ENCODE measurements at places on chromosomes 1 and 21.

GRCh38 chr1:86259390-86259789, 102.8 kb upstream of the COL24A1 start:
- no peak for DNase-seq

- DNase-seq, result peak; percentile 49
Measured at GRCh38 chr21:29091033-29091432, 17.6 kb upstream of the CCT8 start.

- no peak for DNase-seq
Measured at GRCh38 chr1:35173909-35174540, 18.9 kb downstream of the SFPQ start.

DNA sequence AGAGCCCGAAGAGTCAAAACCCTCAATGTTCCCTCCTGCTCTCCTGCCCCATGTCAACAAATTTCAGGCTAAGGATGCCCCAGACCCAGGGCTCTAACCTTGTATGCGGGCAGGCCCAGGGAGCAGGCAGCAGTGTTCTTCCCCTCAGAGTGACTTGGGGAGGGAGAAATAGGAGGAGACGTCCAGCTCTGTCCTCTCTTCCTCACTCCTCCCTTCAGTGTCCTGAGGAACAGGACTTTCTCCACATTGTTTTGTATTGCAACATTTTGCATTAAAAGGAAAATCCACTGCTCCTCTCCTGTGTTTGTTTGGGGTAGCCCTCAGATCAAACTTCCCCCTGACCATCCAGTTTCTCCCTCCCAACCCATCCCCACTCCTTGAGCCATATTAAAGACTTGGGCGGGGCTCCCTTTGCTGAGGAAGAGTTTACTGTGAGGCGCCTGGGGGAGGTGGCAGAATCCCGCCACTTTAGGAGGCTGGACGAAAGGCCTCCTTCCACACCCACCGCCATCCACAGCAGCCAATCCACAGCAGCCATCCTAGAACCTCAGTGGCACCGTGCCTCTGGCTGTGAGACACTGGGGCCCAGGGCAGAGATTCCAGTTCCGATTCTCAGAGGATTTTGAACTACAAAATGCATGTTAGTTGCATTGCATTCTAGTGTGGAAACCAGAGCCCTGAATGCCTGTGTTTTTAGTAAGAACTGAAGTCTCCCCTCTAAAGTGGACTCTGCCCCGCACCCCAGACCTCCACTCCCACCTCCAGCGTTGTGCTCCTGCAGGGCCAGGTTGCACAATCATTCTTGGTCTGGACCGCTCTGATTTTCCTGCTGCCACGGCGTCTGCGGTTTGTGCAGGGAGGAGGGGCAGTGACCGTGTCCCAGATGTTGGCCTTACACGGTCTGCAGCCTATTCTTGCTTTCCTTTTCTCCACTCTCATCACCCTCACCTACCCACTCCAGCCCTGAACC, 3.0 kb downstream of the OLFML3 start:
- DNase-seq, result peak; percentile 45

- no peak for DNase-seq
Measured at GRCh38 chr1:43850591-43851233, 82.9 kb upstream of the ARTN start.

DNA sequence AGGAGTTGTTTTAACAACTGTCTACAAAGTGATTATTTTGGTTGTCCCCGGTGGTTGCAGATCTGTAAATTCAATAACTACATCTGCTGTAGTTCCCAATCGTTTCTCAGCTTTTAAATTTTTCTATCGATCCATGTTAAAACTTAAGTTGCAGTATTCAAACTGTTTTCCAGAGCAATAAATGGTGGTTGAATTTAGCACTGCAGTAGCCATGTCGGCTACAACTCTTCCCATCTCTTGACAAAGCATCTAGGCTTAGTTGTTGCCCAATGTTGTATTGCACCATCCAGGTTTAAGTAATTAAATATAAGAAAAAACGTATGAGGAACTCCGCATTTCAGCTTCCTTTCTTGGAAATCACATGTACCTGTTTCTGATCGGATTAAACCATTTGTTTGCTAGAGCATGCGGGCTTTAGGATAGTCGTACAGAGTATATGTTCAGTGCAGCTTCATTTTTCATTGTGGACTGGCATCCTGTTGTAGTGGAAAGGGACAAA, 996 bp downstream of the CNIH4 start:
- no peak for DNase-seq

DNA sequence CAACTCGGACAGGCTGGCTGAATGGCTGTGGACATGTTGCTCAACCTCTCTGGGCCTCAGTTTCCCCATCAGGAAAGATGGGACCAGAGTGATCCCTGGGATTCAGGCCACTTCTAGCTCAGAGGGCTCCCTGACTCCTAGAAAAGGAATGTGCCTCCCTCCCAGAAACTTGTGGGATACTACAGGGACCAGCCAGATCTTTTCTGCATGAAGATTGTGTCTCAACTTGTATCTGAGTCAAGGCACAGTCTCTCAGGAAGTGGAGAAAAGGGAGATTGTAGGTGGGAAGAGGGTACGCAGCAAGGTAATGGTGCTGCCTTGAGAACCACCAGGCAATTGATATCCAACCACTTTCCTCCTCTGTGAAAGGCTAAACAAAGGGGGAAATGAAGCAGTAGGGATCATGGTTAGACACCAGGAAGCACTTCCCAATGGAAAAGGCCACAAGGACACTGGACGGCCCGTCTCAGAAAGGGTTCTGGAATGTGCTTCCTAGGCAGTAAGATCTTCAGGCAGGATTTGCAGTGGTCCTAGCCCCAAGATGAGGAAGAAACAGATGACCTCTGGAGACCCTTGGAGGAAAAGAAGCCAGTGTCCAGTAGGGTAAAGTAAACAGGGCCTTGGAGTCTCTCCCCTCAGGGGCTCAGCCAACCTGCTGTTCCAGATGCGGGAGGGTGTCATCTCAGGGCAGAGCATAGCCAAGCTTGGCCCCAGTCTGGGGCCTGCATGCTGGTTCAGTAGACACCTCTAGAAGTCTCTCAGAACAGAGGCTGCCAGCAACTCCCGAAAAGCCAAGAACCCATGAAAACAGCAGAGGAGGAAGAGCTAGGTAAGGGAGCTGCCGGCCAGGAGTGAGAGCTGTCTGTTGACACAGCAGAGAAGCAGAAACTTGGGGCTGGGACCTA, 16.8 kb downstream of the IFFO2 start:
- no peak for DNase-seq

DNA sequence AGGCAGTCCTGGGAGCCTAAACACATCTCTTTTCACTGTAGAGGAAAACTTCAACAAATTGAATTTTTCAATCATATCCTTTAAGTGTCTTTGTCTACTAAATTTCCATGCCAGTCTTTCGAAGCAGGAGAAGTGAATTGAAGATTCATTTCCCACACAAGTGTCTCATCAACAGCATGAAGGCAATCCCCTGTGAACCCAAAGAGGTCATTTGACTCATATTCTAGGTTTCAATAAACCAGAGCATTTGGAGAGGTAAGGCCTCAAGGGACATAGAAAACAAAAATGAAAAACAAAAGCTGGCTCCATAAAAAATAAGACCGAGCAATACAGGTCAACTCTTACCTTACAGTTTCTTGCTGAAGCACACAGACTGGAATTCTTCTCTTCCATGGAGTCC, 94.1 kb upstream of the ATP1B1 start:
- no peak for DNase-seq

GRCh38 chr1:233238884-233239431, 56.6 kb downstream of the PCNX2 start:
- DNase-seq, result no peak

DNA sequence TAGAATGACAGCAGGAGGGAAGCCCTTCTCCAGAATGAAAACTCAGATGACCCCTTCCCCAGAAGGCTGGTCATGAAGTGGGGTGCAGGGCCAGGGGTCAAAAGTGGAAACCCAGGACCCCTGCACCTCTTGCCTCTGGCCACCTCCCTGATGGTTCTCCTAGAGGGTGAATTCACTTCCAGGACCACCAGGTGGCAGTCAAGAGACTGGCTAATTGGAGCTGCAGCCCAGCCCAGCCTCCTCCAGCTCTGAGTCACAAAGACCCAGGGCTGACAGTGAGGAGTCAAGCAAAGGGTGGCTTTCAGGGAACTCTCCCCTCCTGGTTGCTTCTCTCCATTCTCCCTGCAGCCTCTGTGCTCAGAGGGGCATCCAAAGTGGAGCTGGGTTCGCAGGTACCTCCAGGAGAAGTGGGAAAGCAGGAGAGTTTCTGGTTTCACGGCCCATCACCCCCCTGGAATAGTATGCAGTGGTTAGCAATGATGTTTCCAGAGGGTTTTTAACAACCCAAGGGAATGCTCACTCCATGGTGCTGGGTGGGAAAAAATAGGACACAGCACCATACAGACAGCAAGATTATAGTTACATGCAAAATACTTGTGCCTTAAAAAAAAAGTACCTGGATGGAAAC, 6.1 kb upstream of the EPHB2 start:
- peak; percentile 68 for DNase-seq

- DNase-seq, result no peak
Measured at GRCh38 chr1:12173631-12174121, 6.9 kb downstream of the TNFRSF1B start.

GRCh38 chr1:166915941-166916340, 39.9 kb upstream of the TADA1 start:
- DNase-seq, result peak; percentile 81

GRCh38 chr1:13702425-13703127, 2.6 kb downstream of the PRDM2 start:
- no peak for DNase-seq

DNA sequence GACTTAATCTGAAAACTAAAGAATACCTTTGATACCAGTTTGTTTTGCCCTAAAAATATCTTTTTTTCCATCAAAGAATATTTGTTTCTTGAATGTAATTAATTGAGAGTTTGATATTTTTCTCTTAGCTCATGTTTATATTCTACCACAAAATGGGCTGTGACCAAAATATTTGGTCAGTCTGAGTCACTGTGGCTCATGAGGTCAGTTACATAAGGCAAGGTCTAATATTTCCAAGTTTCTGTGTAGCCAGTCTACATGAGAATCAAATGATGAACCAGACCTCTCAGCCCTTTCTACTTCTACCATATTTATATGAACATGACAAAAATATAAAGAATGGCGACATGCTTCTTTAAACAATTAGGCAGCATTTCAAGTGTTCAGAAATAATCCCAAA, 83.0 kb upstream of the IVNS1ABP start:
- peak; percentile 33 for DNase-seq

DNA sequence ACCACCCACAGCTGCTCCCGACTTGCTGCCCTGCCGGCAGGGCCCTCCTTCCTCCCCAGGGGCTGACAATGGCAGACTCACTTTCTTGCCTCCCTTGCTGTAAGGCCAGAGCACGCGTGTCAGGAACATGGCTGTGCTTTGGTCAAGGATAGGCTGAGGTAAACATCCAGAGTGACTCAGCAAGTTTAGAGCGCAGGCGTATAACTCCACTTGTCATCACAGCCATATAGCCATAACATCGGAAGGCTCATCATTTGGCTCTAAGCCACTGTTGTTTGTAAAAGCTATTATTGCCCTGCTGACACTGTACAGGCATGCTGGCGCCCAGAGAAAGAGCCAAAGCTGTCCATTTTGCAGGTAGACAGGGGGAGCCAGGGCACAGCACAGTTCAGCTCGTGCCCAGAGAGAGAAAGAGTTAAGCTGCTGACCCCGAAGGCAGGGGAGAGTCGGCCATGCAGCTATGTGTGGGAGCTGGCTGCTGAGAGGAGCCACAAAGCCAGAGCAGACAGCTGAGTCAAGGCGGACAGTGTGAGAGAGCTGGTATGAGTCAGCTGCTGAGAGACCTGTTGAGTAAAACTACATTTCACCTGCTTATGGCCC, 60.6 kb downstream of the GNG4 start:
- DNase-seq, result peak; percentile 87

- DNase-seq, result peak; percentile 49
Measured at GRCh38 chr1:93907718-93908117, 1.5 kb downstream of the GCLM start.

DNA sequence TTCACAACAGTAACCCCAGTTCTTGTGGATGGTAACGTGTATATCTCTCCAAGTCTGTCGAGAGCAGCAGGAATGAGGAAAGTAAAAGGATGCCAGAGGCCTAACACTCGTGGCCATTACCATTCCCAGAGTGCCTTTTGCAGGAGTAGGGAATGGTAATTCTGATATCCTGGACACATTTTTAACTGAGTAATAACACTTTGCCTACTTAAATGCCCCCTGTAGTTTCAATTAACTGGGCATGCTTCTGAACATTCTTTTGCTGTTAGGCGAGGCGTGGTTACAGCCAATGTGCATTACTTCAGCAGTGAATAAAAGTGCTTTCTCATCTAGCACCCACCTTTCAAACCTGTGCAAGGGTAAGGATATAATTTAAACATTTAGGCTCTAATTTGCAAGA, 258.5 kb upstream of the ADGRL2 start:
- DNase-seq, result no peak

- no peak for DNase-seq
Measured at GRCh38 chr1:66876664-66877063, 48.0 kb downstream of the DNAI4 start.

DNA sequence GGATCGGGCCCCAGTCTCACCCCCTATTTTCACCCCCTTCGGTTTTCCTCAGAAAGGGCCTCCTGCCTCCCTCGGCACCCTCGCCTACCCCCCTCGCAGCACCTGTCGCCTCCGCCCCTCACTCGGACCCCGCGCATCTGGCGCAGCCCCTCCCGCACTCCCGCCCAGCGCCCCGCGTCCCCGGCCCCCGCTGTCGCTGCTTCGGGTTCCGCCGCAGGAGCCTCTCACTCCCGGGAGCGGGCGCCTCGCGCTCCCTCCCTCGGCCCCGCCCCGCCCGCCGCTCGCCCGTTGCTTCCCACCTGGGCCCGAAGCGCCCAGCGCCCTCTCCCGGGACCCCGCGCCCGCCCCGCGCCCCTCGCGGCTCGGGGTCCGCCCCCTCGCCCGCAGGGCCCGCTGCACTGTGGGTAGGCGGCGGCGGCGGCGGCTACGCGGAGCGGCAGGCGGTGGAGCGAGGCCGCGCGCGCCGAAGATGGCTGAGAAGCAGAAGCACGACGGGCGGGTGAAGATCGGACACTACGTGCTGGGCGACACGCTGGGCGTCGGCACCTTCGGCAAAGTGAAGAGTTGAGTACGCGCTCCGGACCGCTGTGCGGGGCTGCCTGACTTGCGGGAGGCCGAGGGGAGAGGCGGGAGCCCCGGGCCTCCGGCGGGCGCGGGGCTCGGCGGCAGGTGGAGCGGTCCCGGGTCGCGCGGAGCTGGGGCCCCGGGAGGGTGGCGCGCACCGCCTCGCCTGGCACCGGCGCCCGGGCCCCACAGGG, at the start of gene PRKAA2:
PRKAA2 (plus strand) TSS at position 396 of the 758 bp plus-strand sequence; CDS start at position 470, 74 bp downstream.
- DNase-seq, result no peak

GRCh38 chr21:25507522-25507921, 99.8 kb downstream of the MRPL39 start:
- DNase-seq, result no peak

DNA sequence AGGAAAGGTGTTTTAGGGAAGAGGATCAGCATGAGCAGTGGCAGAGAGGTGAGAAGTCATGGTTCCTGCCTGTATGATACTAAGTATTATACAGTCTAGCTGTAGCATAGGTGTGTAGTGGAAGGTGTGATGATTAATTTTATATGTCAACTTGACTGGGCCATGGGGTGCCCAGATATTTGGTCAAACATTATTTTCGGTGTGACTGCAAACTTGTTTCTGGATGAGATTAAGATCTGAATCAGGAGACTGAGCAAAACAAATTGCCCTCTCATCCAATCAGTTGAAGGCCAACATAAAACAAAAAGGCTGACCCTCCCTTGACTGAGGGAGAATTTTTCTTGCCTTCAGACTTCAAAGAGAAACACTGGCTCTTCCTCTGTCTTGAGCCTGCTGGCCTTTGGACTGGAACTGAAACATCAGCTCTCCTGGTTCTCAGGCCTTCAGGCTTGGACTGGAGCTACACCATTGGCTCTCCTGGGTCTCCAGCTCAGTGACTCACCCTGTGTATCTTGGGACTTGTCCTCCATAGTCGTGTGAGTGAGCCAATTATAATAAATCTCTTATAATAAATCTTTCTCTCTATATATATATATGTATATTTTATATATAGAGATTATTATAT, 6.8 kb upstream of the CDC42 start:
- DNase-seq, result no peak

Data from RCC 7860 (cell line).